LoVo (cell line): ENCODE measurements at places on chromosomes 4 and X.
A peak's percentile ranks its signal among the peaks of the same experiment; 100 is the strongest.

- DNase-seq, result no peak
Observed at GRCh38 chrX:40130207-40130606, 32.4 kb upstream of the BCOR start.

DNA sequence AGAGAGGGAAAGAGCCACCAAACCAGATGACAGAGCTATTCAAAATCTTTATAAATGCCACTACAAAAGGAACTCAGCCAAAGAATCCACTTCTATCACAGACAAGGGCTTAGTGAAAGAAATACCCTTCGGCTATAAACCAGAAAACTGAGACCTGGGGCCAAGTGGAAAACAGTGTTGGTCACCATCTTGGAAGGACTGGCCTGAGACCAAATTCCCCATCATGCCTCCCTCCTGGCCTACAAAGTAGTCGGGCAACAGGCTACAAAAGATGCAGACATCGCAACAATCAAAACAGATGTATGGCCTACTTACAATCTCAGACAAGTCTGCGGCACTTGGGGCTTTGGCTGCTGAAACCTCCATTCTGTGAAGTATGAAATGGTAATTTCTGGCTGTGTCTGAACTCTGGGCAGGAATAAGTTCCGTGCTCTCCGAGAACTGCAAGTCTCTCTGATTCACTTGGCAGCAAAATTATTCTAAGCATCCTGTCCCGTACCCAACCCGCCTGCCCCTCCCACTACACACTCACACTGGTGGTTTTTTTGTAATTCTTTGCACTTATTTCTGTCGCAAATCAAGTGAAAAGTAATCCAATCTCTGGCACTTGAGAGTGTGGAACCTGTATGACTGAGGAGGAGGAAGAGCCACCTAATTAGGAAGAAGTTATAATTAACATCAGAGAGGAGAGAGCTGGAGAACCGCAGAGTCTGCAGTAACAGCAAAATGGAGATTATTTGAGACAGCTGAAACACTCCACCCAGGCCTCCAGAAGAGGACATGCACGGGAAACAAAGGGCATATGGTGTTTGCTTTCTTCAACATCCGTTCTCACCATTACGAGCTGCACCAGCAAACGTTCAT is 87.8 kb downstream of the SH3KBP1 start:
- DNase-seq, result no peak

DNA sequence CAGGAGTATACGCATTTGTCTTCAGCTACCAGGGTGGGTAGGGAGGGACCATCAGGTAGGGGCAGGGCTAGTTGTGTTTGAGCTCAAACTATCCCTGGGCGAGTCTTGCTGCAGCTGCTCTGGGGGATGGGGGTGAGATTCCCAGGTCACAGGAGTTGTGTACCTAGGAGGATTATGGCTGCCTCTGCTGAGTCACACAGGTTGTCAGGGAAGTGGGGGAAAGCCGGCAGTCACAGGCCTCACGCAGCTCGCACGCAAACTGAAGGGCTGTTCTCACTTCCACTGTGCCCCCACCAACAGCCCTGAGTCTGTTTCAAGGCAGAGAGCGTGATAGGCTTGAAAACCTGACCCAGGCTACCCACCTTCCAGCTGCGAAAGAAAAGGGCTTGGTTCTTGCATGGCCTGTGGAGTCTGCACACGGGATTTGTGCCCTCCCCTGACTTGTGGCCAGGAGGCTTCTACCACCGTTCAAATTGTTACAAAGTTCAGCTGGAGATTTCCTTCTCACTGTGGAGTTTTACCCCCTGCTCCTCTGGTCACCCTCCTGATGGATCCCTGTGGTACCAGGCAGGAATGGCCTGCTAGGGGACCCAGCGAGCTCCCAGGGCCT is 63.8 kb downstream of the ARFIP1 start:
- no peak for DNase-seq

DNA sequence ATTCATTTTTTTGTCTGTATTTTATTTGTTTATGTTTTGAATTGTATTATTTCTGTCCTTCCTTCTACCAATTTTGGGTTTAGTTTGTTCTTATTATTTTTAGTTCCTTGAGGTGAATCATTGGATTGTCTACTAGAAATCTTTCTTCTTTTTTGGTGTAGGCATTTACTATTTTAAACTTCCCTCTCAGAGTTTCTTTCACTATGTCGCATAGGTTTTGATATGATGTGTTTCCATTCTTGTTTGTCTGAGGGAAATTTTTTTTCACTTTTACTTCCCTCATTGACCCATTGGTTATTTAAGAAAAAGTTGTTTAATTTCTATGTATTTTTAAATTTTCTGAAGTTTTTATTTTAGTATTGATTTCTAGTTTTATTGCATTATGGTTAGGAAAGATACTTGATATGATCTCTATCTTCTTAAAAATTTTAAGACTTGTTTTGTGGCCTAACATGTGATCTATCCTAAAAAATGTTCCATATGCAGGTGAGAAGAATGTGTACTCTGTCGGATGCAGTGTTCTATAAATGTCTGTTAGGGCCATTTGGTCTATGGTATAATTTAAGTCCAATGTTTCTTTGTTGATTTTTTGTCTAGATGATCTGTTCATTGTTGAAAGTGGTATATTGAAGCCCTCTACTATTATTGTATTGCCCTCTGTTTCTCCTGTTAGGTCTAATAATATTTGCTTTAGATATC is 68.8 kb downstream of the IL15 start:
- DNase-seq, result no peak

DNA sequence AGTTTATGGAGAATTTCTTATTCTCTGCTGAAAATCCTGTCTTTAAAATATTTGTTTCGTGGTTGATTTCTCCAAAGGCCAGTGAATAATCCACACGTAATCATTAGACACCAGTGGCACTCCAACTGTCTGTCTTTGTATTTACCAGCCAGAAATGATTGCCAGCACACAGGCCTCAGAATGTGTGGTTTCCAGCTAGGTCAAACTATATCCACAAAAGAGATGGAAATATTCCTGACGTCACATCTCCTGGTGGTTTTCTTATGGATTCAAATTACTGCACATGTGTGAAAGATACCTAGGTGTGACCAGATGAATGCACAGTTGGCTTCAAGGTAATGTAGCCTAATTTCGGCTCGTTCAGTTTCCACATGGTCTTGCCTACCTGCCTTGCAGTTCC is 27.2 kb upstream of the TENM3 start:
- DNase-seq, result no peak

GRCh38 chr4:173211222-173211621 is 42.6 kb downstream of the GALNT7 start:
- no peak for DNase-seq

- no peak for DNase-seq
Observed at GRCh38 chr4:151930372-151930771, 169.6 kb upstream of the GATB start.

- DNase-seq, result no peak
Observed at GRCh38 chr4:143313521-143313920, 23.2 kb upstream of the GAB1 start.

DNA sequence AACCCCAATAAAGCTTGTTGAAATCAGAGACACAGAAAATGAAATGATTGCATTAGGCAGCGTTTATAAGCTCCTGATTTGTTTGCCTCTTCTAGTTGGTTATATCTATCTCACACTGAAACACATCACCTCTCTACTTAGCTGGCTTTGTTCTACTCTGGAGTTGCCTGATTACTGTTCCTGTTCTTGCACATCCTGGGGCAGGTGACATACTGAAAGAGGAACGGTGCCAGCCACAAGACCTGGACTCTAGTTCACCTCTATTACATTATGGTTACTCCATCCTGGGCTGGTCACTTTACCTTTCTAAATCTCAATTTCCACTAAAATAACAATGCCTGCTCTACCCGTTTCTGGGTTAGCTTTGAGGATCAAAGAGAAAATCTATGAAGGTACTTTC is 47.9 kb downstream of the TRIM2 start:
- DNase-seq, result no peak

DNA sequence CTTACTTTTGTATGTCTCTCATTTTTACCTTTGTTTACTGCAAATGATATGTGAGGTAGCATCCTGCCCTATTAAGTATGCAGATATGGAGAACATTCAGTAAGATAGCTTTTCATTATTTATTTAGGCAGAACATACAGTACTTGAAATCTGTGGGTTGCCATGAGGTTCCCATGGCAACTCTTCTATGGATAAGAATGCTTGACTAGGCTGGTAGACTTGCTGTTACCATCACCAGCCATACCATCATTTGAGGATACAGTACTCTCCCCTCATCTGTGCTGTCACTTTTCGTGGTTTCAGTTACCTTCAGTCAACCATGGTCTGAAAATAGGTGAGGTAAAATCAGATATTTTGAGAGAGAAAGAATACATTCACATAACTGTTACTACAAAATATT is 56.7 kb downstream of the NAF1 start:
- no peak for DNase-seq

- no peak for DNase-seq
Observed at GRCh38 chr4:110458494-110459266, 17.3 kb upstream of the ENPEP start.

GRCh38 chr4:8459867-8460445 is 19.4 kb downstream of the TRMT44 start:
- no peak for DNase-seq

- peak; percentile 42 for DNase-seq
Observed at GRCh38 chr4:87058356-87059073, 123.7 kb downstream of the AFF1 start.

- DNase-seq, result no peak
Observed at GRCh38 chrX:12771445-12772069, 19.7 kb upstream of the PRPS2 start.

- DNase-seq, result no peak
Observed at GRCh38 chrX:107775000-107775733, 420 bp downstream of the TSC22D3 start.

GRCh38 chr4:8427761-8428287 is 12.7 kb downstream of the ACOX3 start:
- no peak for DNase-seq

- DNase-seq, result no peak
Observed at GRCh38 chr4:3417448-3417847, 24.3 kb upstream of the HGFAC start.
